WTC11 (cell line): ENCODE measurements at places on chromosomes 2 and 18.
A peak's percentile ranks its signal among the peaks of the same experiment; 100 is the strongest.

- no peak overlapping the region for H3K27ac ChIP-seq
- H3K4me3 ChIP-seq = no peak overlapping the region
- peaks cover 42% of the 10 kb centered on the region for H3K4me1 ChIP-seq
- no peak for DNase-seq
- H3K27me3 ChIP-seq = no peaks in the 10 kb centered on the region
- H3K36me3 ChIP-seq = no peaks in the 10 kb centered on the region
Observed at GRCh38 chr18:3088449-3088848, 75.5 kb upstream of the LPIN2 start.

- peaks cover 18% of the 10 kb centered on the region for H3K4me1 ChIP-seq
- peaks cover under 1% of the 10 kb centered on the region; the same call in 1 of the 2 replicates for H3K36me3 ChIP-seq
- DNase-seq = peak; percentile 19
- no peak overlapping the region for H3K27ac ChIP-seq
- no peak overlapping the region for H3K4me3 ChIP-seq
Observed at GRCh38 chr2:45836316-45836715, 184.8 kb downstream of the PRKCE start.

DNA sequence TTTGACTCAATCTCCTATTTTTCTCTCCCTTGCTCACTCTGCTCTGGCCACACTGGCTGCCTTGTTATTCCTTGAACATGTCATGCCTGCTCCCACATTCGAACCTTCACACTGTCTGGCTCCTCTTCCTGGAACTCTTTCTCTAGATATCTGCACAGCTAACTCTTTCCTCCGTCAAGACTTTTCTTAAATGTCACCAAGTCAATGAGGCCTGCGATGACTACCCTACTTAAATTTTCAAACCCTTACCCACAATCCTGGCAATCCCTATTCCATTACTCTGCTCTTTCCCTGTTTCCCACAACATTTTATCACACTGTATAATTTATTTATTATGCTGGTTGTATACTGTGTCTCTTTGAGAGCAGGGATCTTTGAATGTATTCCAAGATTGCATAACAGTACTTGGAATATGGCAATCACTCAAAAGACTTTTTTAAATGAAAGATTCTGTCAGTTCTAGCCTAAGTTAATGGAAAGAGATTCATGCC is 206.2 kb downstream of the SRBD1 start:
- H3K27me3 ChIP-seq = no peaks in the 10 kb centered on the region
- H3K27ac ChIP-seq = no peak overlapping the region
- H3K4me3 ChIP-seq = no peak overlapping the region
- DNase-seq = no peak
- no peaks in the 10 kb centered on the region for H3K36me3 ChIP-seq
- peaks cover 41% of the 10 kb centered on the region for H3K4me1 ChIP-seq

GRCh38 chr2:231353469-231353868 is 42.0 kb upstream of the B3GNT7 start:
- H3K27ac ChIP-seq = no peak overlapping the region
- no peak overlapping the region for H3K4me3 ChIP-seq

- H3K4me1 ChIP-seq = peaks cover 6% of the 10 kb centered on the region
- H3K27me3 ChIP-seq = no peaks in the 10 kb centered on the region
- H3K27ac ChIP-seq = no peak overlapping the region
- H3K36me3 ChIP-seq = no peaks in the 10 kb centered on the region
- no peak overlapping the region for H3K4me3 ChIP-seq
Observed at GRCh38 chr2:216308576-216308975, 63.7 kb downstream of the MARCHF4 start.

DNA sequence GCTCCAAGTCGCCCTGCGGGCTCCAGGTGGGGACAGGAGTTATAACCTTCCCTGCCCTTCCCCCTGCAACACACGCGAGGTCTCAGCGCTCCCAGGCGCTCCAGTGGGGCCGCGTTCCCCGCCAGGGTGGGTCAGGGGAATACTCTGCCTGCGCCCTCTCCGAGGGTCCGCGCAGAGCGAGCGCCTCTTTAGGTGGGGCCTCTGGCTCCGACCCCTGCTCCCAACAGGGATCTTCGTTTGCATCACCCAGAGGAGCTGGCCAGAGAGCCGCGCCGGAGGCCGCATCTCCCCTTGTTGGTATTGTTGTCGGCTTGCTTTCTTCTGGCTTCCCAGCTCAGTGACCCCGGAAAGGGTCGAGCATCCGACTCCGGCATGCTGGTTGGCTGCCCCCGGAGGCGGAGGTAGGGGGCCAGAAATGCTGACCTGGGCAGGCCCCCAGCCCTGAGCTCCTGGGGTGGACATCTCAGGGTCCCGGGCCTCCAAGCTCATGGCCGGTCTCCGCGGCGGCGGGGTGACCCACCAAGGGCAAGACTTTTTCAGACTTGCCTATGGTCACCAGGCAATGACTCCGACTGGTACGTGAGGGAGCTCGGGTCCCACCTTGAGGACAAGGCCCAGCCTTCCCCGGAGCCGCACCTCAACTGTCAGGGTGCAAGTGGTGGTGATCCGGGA is 11.2 kb upstream of the EN1 start:
- H3K4me1 ChIP-seq = peaks cover 42% of the 10 kb centered on the region
- H3K4me3 ChIP-seq = peak overlapping the region; percentile 59
- H3K27ac ChIP-seq = no peak overlapping the region

- no peak overlapping the region for H3K27ac ChIP-seq
- H3K4me3 ChIP-seq = no peak overlapping the region
- peaks cover 6% of the 10 kb centered on the region; the same call in 1 of the 2 replicates for H3K36me3 ChIP-seq
- H3K27me3 ChIP-seq = no peaks in the 10 kb centered on the region
- no peak for DNase-seq
Observed at GRCh38 chr18:59148192-59148591, 8.5 kb downstream of the SEC11C start.

DNA sequence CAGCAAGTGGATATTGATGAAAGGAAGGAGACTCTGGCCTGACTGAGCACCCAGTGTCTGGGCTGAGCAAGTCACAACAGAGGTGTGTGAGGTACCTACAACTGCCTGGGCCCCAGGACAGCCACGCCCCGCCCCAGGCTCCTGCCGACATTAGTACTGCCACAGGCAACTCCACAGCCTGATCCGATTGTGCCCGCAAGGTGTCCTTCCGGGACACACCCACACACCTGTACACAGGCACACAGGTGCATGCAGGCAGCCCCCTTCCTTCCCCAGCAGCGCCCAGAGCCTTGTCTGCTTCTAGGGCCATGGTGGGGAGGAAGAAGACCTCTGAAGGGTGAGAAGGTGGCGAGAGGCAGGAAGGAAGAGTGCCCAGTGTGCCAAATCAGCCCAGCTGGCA is 83.6 kb downstream of the TNS1 start:
- H3K4me1 ChIP-seq = peaks cover 55% of the 10 kb centered on the region
- DNase-seq = no peak
- no peaks in the 10 kb centered on the region for H3K36me3 ChIP-seq
- H3K27me3 ChIP-seq = no peaks in the 10 kb centered on the region
- H3K4me3 ChIP-seq = no peak overlapping the region

DNA sequence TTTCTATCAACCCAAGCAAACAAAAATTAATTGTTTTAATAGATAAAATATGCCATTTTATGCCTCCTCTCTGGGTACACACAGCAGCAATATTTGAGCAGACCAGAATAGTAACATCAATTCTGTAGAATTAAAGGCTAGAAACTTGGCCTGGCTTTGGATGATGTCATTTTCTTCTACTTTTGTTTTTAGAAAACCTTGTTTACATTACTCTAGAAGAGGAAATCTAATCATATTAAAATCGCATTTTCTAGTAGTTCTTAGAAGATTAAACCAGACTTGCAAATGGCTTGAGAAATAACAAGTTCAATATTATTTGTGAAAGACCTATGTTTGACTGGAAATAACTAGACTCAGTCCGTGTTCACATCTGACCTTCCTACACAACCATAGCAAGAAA is 102.3 kb upstream of the RFX8 start:
- H3K27ac ChIP-seq = no peak overlapping the region
- DNase-seq = no peak
- H3K27me3 ChIP-seq = no peaks in the 10 kb centered on the region
- no peak overlapping the region for H3K4me3 ChIP-seq
- peaks cover 4% of the 10 kb centered on the region; the same call in 1 of the 2 replicates for H3K36me3 ChIP-seq
- H3K4me1 ChIP-seq = no peaks in the 10 kb centered on the region

DNA sequence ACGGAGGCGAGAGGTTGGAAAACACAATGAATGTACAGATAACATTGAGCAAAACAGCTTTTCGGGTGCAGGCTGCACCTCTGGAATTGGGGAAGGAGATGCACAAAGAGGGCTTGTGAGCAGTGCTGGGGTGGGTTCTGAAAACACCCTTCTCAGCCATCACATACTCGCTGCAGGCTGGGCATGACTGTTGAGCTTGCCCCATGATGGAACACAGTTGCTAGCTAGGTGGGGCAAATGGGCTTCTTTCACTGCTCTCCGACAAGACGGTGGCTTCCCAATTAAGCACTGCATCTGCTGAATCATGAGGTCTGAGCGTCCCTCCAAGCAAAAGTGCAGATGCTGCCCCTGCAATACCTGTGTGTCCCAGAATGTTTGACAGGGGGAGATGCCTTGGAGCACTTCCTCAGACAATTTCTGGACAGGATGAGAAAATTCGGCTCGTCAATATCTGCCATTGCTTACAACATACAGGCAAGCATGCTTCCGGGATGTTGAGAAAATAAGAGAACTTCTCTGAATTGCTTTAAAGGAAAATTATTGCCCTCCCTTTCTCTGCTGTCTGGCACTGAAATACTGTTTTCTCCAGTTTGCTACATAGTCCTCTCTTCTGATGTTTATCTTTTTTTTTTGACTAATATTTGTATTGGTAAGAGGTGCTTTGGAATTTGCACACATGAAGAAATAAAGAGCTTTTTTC is 77.3 kb upstream of the SH3BP4 start:
- DNase-seq = no peak
- H3K4me1 ChIP-seq = 0 out of 2 replicates have a peak, but pooled peaks cover 2% of the 10 kb centered on the region
- peaks cover 37% of the 10 kb centered on the region for H3K36me3 ChIP-seq
- no peak overlapping the region for H3K27ac ChIP-seq
- no peak overlapping the region for H3K4me3 ChIP-seq

- peaks cover 20% of the 10 kb centered on the region for H3K27me3 ChIP-seq
- H3K27ac ChIP-seq = no peak overlapping the region
- no peak overlapping the region for H3K4me3 ChIP-seq
- no peak for DNase-seq
- peaks cover 26% of the 10 kb centered on the region for H3K4me1 ChIP-seq
Observed at GRCh38 chr18:76502551-76502950, 7.5 kb upstream of the ZNF516 start.

GRCh38 chr2:45439788-45440773 is 171.0 kb downstream of the SRBD1 start:
- no peaks in the 10 kb centered on the region for H3K27me3 ChIP-seq
- H3K27ac ChIP-seq = no peak overlapping the region
- no peaks in the 10 kb centered on the region; the same call in 1 of the 2 replicates for H3K4me1 ChIP-seq
- no peak for DNase-seq

DNA sequence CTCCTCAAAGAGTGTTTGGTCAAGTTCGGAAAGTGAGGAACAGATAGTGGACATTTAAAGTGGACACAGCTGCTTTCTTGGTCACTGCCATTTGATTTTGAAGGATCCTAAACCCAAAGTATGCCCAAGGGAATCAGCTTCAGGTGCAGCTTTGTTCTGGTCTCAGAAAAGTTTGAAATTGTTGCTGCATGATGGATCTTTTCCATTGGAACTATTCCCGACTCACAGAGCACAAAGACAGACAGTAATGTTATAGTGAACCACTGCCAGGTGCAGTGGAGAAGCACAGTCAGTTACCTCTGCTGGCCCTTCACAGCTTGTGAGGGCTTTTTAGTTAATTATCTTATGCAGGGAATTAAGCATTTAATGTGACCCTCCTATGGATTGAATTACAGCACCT is 301.7 kb downstream of the PHLPP1 start:
- H3K36me3 ChIP-seq = peaks cover 5% of the 10 kb centered on the region
- DNase-seq = no peak
- H3K27ac ChIP-seq = no peak overlapping the region
- peaks cover under 1% of the 10 kb centered on the region; the same call in 1 of the 2 replicates for H3K27me3 ChIP-seq
- H3K4me3 ChIP-seq = no peak overlapping the region

- no peak overlapping the region for H3K4me3 ChIP-seq
- H3K4me1 ChIP-seq = no peaks in the 10 kb centered on the region
- no peak overlapping the region for H3K27ac ChIP-seq
- no peak for DNase-seq
- no peaks in the 10 kb centered on the region for H3K36me3 ChIP-seq
Observed at GRCh38 chr2:40488927-40489677, 37.2 kb upstream of the SLC8A1 start.

DNA sequence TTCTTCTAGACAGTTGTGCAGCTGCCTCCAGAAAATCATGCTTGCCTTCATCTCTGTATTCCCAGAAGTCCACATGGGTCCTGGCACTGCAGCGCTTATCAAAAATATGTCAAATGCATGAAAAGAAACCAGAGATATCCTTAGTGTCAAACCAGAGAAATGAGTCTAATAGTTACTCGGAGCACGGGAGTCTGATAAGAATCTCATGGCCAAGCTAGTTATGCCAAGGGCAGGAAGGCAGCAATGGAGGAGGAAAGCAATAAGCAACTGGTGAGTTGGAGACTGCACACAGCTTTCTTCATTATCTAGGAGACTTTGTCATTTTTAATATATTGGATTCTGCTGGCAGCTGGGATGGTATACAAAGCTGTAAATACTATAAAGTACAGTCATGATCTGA is 38.6 kb downstream of the TRIB2 start:
- no peak overlapping the region for H3K4me3 ChIP-seq
- no peak for DNase-seq
- H3K4me1 ChIP-seq = peaks cover 38% of the 10 kb centered on the region
- no peaks in the 10 kb centered on the region for H3K36me3 ChIP-seq
- no peak overlapping the region for H3K27ac ChIP-seq
- no peaks in the 10 kb centered on the region for H3K27me3 ChIP-seq

GRCh38 chr2:166643980-166644379 is 149.9 kb upstream of the SCN7A start:
- H3K4me1 ChIP-seq = peaks cover 5% of the 10 kb centered on the region; the same call in 1 of the 2 replicates
- no peaks in the 10 kb centered on the region for H3K27me3 ChIP-seq
- peaks cover 11% of the 10 kb centered on the region; the same call in 1 of the 2 replicates for H3K36me3 ChIP-seq
- no peak for DNase-seq
- no peak overlapping the region for H3K27ac ChIP-seq

- peak overlapping the region; percentile 16 for H3K27ac ChIP-seq
- H3K27me3 ChIP-seq = no peaks in the 10 kb centered on the region
- no peak overlapping the region for H3K4me3 ChIP-seq
- H3K36me3 ChIP-seq = no peaks in the 10 kb centered on the region
Observed at GRCh38 chr2:120769076-120769786, 33.6 kb downstream of the GLI2 start.

DNA sequence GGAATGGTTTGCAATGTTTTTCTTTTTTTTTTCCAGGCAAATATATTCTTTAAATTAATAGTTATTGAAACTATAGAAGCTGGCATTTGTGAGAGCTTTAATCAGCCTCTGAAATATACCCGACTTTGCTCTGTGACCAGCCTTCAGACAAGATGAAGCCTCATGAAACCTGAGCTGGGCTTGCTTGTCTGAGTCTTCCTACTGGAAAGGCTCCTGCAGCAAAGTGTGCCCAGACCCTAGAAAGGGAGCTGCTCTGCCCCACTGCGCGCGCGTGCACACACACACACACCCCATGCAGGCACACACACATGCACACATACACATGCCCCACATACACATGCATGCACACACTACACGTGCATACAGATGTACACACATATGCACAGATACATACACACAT is 203.3 kb upstream of the NT5C1B start:
- no peaks in the 10 kb centered on the region for H3K4me1 ChIP-seq
- no peaks in the 10 kb centered on the region for H3K36me3 ChIP-seq
- no peak overlapping the region for H3K4me3 ChIP-seq
- no peaks in the 10 kb centered on the region; the same call in 1 of the 2 replicates for H3K27me3 ChIP-seq
- DNase-seq = no peak
